Prostate gland (tissue), 2 donors: ENCODE measurements at places on chromosomes 7 and 10.

GRCh38 chr7:34191162-34191561 is 285.8 kb downstream of the BMPER start:
- peak; percentile 63 for DNase-seq

DNA sequence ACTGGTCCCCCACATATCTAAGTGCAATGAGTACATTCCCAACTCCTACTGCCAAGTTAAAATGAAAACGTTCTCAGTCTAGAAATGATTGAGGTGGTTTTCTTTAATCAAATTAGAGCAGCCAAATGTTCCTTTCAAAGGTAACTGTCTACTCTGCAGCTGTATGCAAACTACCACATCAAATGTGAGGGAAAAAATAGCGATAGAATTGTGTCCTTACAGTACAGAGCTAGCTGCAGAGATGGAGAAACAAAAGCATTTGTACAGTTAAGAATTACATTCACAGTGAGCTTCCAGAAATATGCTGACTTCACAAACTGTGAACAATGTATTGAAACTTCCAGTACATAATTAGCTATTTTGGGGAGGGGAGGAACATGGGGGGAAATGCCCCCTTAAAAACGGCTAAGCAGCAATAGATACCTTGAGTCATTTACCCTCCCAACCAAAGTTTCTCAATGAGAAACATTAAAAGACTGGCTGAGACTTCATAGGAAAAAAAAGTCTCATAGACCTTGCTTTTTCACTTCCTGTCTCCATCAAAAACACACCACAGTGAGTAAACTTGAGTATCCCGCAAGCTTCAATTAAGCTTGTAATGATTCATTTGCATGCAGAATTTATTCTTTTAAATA is 22.9 kb downstream of the CDK6 start:
- no peak for DNase-seq

DNA sequence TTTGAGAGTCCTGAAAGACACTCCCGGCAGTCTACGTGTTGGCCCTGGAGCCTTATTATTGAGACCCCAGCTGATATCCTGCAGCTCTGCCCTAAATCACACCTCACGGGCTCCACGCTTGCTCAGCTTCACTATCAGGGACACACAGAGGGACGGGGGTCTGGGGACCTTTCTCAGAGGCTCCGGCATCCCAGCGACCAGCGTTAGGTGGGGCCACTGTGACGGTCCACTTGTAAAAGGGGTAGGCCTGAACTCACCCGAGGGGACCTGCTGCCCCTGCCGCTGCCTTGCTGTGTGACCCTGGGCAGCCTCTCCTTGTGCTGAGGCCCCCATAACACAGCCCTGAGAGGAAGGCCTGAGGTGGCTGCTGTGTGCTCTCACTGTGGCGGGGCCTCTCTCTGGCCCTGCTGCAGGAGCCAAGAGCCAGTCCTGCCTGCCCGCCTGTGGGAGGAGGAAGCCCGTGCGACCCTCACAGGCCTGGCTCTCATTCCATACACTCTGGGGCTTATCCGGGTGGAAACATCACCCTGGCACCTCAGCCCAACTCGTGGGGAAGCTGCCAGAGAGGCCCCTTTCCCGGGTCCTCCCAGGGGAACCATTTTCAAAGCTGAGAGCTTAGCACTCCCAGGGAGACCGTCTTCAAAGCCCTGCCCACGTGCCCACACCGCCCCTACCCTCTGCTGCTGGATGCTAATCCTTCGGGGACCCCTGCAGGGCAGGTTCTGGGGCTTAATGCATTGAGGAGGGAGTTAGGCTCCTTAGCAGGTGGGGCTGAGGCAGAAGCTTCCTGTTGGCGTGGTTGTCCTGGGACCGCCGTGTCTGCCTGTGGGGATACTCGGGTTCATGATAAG is 21.7 kb downstream of the AQP1 start:
- no peak for DNase-seq

- DNase-seq = no peak
These were observed 542.1 kb upstream of the MGMT start for GRCh38 chr10:128924918-128925317.

DNA sequence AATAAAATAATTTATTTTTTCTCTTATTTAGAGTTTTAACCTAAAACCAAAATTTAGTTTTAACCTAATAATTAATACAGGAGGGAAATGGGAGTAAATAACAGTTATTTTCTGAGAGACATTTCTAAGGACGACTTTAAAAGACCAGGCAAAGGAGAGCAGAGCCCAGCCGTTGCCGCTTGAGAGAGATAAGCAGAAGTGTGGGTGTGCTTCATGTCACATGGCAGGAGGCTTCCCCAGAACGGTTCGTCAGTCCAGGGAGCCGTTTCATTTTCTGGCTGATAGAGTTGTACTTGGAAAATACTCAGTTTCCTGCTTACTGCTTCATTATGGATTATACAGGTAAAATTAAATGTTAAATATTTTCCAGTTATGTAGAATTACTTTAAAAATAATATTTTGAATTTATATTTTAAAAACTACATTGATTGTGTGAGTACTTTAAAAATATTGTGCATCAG is 61.4 kb downstream of the ST7 start:
- DNase-seq = peak; percentile 11

DNA sequence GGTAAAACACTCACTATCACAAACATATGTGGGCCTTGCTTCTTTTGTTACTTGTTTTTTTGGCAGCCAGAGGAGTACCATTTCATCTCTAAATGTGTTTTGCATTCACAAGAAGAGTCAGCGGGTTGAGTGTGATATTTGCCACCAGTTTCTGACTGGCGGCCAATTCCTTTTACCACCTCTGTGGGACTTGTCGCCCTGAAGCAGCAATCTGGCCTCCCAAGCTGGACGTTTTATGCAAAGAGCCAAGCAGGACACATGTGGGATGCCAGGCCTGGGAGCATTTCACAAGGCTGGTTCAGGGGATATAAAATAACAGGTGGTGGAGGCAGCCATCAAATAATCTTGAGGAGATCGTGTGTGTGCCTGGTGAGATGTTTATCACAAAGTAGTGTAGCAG is 61.8 kb upstream of the TRIL start:
- DNase-seq = no peak

DNA sequence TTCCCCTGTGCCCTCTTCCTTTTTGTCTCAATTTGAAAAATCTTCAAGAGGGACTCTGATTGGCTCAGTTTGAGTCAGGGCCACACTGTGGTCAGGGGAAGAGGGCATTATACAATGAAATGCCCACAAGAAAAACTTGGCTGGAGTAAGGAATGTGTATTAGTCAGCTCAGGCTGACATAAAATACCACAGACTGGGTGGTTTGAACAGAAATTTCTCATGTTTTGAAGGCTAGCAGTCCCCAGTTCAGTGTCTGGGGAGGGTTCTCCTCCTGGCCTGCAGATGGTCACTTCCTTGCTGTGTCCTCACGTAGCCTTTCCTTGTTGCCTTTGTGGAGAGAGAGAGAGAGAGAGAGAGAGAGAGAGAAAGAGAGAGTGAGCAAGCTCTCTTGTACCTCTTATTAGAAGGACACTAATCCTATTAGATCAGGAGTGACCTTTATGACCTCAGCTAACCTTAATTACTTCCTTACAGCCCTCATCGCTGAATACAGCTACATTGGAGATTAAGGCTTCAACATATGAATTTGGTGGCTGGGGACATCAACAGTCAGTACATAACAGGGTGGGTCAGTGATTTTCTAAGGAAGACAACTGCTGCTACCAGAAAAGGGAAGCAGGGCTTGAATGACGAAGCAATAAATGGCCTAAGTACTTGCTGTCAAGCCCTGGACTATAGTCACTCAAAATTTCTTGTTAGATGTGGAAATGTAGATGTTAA is 25.8 kb upstream of the FAM13C start:
- no peak for DNase-seq

- DNase-seq = no peak
These were observed 190.6 kb upstream of the AKR1E2 start for GRCh38 chr10:4635388-4635787.

DNA sequence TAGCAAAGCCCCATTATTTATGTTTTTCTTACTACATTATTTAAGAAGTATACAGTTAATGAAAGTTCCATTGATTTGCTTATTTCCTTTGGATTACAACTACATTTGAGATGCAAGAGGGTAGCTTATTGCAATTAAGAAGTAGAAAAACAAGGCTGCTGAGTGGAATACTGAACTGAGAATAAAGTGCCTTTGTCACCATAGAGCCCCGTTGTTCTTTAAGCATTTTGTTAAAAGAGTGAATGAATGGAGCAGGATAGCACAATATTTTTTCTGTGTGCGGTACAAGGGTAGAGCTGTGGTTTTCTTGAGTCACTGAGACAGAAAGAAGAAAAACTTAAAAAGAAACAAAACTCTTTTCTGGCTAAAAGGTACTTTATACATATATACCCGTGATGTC is 45.6 kb downstream of the ZNF277 start:
- no peak for DNase-seq

DNA sequence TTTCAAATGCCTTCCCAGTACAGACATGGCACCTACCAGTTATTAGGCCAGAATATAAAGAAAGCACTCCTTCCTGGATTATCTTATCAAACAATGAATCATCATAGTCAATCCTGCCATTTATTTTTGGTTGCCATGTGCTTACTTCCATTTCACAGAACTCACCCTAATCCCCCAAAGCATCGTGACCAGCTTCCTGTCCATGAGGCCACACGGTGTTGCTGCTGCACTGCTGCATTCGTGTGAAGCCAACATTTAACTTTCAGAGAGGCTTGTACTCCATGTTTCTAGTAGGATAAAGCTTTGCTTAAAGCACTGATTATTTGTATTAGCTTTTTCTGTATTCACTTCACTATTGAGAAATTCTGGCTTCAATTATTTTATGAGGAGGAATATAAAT is 14.4 kb downstream of the COL28A1 start:
- DNase-seq = no peak

GRCh38 chr10:23521735-23522134 is 82.9 kb downstream of the OTUD1 start:
- DNase-seq = no peak

GRCh38 chr10:34337917-34338316 is 477.2 kb downstream of the PARD3 start:
- no peak for DNase-seq

DNA sequence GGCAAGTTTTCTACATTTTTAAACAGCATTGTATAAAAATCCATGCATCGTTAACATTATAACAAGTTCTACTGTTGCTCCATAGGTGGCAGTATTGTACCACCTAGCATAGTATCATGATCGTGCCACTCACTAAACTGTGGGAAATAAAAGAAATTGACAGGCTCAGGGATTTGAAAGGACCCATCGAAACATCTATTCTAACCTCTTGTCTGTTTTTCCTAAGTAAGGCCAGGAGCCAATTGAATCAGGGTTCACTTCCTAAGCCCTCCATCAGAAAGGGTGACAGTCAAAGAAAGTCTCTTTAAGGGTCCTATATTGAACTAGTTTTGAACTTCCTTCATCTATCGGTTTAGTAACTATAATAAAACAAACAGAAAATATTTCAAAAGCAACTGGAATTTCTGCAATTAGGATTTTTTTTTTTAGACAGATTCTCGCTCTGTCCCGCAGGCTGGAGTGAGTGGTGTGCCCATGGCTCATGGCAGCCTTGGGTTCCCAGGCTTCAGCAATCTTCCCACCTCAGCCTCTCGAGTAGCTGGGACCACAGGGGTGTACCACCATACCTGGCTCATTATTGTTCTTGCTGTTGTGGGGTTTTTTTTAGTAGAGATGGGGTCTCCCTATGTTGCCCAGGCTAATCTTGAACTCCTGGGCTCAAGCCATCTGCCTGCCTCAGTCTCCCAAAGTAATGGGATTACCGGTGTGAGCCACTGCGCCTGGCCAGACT is 9.4 kb downstream of the HACD1 start:
- no peak for DNase-seq

- DNase-seq = no peak
These were observed 920 bp downstream of the PRLHR start for GRCh38 chr10:118594392-118595063.

- DNase-seq = peak; percentile 72
These were observed at the start of gene VWA2 for GRCh38 chr10:114239117-114239993. VWA2 (plus strand) TSS chr10:114239254; CDS start chr10:114248714, 9,460 bp downstream.

GRCh38 chr7:84524714-84525694 is 330.4 kb upstream of the SEMA3A start:
- no peak for DNase-seq

- DNase-seq = no peak
These were observed 3.2 kb upstream of the MRPS24 start for GRCh38 chr7:43872406-43873110.

DNA sequence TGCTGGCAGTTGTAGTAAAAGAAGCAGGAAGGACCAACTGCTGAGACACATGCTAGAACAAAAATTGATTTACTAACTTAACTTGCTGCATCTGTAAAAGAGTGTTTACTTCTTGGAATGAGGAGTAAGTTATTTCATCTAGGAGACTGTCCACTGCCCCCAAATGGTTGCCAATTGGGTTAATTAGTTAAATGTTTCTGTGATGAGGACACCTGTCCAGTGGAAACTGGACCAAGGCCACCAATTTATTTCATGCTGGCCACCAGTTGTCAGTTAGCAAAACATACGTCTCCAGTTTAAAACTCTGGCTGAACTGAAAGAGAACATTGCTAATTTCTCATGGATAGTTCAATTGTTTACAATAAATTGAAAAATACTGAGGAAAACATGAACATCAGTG is 191.7 kb downstream of the PPP1R9A start:
- DNase-seq = no peak

GRCh38 chr7:50682079-50682478 is 100.6 kb downstream of the GRB10 start:
- no peak for DNase-seq

- DNase-seq = no peak
These were observed 127.2 kb downstream of the LRRC4 start for GRCh38 chr7:127903892-127904669.

DNA sequence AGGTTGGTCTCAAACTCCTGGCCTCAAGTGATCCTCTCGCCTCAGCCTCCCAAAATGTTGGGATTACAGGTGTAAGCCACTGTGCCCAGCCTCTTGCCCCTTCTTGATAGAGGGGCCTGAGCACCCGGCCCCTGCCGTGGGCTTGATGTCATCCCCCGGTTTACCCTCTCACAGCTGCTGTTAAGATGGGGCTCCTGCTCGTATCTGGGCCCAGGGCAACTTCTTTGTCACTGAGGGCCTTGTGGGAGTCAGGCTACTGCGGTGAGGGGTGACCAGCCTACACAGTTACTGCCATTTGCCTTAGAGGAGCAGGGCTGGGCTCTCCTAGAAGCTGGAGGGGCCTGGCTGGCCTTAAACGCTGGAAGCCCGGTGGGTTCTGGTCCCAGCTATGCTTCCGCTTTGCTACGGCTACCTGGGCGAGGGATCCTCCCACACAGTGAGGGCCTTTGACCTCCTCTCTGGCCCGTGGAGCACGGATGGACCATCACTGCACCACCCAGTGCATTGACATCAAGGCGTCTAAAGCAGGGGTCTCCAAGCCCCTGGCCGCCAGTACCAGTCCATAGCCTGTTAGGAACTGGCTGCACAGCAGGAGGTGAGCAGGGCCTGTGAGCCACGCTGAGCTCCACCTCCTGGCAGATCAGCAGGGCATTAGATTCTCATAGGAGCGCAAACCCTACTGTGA is 1.1 kb upstream of the TMEM130 start:
- DNase-seq = no peak

DNA sequence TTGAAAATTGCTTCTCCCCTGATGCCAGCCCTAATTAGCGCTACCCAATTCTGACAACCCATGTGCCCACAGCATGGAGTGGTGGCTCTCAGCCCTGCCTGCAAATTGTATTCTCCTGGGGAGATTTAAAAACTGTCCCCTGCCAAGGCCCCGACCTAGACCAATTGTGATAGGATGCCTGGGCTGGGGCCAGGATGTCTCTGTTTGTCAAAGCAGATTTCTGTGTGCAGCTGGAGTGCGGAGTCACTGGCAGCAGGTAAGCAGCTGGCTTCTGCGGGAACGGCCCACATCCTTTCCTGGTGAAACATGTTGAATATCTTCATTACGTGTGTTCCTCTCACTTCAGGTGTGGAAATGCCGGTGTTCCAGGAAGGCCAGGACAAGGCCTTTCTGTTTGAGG is 238.6 kb downstream of the WDR37 start:
- DNase-seq = no peak
